ENCODE measurements at places on chromosomes 1 and 21.

DNA sequence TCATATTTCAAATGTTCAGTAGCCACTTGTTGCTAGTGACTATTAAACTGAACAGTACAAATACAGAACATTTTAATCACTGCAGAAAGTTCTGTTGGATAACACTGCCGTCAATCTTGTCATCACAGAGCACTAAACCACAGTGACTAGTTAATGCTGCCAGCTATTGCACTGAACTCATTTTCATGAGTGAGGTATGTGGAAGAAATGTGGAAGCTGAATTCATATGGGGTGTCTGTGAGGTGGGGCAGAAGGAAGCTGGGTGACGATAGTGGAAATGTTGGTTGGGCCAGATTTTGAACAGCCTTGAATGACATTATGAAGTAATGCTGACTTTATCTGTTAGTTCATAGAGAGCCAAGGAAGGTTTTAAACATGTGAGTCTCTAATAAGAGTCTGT is 49.6 kb downstream of the OSBPL9 start:
- no peak for DNase-seq

GRCh38 chr1:151159373-151159772 is 2.9 kb downstream of the TNFAIP8L2 start:
- no peak for DNase-seq

GRCh38 chr1:15100121-15100879 is 53.2 kb upstream of the TMEM51 start:
- DNase-seq, result peak; percentile 70

DNA sequence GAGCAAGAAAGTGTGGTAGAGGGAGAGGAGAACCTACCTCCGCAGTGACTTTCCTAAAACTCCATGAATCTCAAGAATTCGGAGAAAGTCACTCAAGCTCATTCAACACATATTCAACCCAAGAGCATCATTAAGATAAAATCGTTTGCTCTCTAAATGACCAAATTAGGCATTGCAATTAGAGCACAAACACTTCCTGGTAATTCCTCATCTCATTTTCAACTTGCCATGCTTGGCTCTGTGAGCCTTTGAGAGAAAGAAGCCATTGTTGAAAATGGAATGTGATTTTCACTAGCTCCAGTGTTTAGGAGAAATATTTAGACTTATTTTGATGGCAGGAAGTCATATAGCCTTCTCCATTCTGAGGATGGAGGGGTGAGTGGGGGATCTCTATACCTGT is 52.5 kb downstream of the KAZN start:
- DNase-seq, result no peak

GRCh38 chr21:29775462-29775861 is 164.3 kb downstream of the GRIK1 start:
- DNase-seq, result no peak

DNA sequence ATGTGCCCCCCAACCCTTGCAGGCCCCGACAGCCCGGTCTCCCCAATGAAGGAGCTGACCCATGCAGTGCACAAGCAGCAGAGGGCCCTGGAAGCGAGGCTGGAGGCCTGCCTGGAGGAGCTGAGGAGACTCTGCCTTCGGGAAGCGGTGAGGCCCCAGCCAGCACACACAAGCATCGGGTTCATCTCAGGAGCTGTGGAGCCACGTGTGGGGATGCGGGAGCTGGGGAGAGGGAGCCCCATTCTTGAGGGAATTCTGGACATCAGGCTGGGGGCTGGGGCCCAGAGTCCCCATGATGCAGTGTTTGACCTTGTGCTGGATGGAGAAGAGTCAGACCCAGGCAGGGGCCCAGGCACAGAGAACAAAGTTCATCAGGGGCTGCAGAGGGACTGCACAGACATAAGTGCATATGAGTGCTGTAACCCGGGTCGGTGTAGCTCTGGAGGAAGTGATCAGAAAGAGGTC is 4.8 kb downstream of the INAVA start:
- DNase-seq, result no peak

GRCh38 chr1:211518330-211519289 is 26.6 kb upstream of the RD3 start:
- DNase-seq, result no peak

DNA sequence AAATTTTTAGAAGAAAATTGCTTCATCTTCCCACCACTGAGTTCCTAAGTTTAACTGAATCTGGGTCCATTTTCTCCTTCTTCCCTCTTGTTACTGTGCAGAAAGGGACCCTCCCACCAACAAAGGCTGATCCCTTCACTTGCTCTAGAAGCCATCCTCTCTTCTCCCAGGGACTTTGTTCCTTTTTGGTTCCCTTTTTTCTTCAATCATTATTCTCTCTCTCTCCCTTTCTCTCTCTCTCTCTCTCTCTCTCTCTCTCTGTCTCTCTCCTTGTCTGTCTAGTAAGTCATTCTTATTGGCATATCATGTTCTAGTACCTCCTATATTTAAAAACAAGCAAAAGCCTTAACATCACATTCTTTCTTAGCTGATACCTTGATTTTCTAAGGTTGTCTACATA is 31.7 kb upstream of the GADD45A start:
- no peak for DNase-seq

- DNase-seq, result no peak
Observed at GRCh38 chr1:19758227-19758830, 41.4 kb downstream of the TMCO4 start.

- DNase-seq, result no peak
Observed at GRCh38 chr1:220330265-220330664, 58.0 kb upstream of the RAB3GAP2 start.
